ENCODE measurements at places on chromosomes 2 and 18.
A peak's percentile ranks its signal among the peaks of the same experiment; 100 is the strongest.

DNA sequence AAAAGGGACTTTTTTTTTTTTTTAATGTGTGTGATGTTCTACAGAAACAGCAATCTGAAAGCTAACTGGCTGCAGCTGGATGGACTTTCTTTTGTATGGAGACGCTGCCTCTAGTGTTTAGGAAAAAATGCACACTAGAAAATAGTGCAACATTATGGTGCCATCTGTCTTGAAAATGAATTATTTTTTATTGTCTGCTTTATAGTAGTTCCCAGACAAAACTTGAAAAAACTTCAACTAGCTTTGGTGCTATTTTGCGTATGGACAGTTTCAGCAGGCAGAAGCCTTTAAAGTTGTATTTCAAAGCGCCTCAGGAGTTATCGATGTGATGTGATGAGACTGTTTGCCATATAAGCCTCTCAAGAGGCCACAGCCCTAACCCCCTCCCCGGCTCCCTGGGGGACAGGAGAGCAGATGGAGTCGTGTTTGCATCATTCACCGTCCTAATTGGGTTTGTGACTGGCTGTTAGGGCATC, 86.9 kb downstream of the LTBP1 start:
- DNase-seq: peak; percentile 6

- DNase-seq: peak; percentile 22
These were observed 1.0 kb downstream of the SPHKAP start for GRCh38 chr2:228180181-228181097.

- DNase-seq: no peak
These were observed 216.3 kb upstream of the ITGA4 start for GRCh38 chr2:181240844-181241243.

- no peak for DNase-seq
These were observed 6.4 kb downstream of the ZEB2 start for GRCh38 chr2:144513388-144514101.

- no peak for DNase-seq
These were observed 11.4 kb upstream of the LDAH start for GRCh38 chr2:20834331-20834730.

DNA sequence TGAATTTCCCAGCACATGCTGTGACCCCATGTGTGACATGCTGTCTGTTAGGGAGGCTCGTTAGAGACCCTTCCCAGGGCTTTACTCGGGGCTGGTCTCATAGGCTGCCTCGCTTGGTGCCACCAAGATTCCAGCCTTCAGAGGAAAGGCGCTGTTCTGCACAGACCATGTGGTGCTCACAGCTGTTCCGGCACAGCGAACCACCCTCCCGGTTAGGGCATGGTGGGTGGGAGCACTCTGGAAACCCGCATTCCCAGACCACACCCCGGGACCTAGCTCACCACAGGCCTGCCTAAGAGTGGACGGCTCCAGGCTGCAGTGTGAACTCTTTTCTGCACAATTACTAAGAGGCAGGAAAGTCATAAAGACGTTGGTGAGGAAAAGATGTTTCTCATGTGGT, 112.0 kb downstream of the MBP start:
- DNase-seq: peak; percentile 36

- DNase-seq: no peak
These were observed 6.1 kb upstream of the OTOF start for GRCh38 chr2:26483957-26484565.

GRCh38 chr2:232541961-232542714, 2.6 kb downstream of the CHRNG start:
- no peak for DNase-seq

DNA sequence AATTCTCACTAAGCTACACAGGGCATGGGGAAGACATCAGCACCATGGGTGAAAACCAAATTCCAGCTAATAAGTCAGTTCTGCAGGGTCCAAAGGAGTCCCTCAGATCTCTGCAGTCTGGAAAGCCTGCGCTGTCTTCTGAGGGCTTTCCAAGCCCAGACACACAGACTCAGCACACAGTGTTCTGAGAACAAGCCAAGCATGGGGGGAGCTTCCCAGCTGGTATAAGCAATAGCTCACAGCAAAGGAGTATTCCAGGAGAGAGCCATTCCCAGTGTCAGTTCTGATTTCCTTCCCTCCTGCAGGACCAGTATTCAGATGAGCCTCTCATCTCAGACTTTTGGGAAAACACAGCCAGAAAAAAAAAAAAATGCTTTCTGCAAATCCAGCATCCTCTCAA, 370.8 kb downstream of the TNS1 start:
- peak; percentile 25 for DNase-seq

DNA sequence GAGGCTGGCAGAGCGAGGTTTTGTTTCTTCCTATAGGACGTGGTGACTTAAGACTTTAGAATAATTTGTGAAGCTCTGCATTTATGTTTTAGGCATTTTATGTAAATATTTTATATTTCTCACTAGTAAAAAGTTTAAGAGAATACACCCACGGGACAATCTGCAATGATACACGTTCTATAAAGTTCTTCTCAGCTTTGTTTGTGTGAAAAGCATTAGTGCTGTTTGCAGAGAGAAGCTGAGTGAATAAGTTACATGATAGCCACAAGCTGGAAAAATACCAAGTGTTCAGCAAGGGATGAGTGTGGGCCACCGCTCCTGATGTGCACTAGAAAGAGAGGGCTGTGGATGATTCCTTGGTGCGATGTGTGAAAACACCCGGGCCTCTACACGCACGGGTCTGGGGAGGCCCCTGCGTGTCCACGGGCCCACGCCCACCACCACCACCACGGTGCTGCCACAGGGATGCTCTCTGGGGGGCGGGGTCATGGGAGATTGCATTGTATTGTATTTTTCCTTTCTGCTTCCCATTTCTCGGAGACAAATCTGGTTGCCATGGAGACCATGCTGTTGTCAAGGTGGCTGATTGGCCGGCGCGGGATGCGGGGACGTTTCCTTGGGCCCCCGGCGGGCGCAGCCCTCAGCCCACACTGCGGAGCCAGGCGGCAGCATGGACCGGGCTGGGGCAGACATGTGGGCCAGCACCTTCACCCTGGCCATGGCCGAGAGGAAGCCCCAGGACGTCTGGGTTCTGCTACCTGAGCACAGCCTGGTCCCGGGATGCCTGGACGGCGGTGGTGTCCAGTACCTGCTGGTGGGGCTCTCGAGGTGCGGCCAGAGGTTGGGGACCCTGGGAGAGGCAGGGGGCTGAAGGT, at the start of gene RTP5:
RTP5 (plus strand) TSS at position 643 of the 875 bp plus-strand sequence; CDS start at position 671, 28 bp downstream.
- DNase-seq: no peak

DNA sequence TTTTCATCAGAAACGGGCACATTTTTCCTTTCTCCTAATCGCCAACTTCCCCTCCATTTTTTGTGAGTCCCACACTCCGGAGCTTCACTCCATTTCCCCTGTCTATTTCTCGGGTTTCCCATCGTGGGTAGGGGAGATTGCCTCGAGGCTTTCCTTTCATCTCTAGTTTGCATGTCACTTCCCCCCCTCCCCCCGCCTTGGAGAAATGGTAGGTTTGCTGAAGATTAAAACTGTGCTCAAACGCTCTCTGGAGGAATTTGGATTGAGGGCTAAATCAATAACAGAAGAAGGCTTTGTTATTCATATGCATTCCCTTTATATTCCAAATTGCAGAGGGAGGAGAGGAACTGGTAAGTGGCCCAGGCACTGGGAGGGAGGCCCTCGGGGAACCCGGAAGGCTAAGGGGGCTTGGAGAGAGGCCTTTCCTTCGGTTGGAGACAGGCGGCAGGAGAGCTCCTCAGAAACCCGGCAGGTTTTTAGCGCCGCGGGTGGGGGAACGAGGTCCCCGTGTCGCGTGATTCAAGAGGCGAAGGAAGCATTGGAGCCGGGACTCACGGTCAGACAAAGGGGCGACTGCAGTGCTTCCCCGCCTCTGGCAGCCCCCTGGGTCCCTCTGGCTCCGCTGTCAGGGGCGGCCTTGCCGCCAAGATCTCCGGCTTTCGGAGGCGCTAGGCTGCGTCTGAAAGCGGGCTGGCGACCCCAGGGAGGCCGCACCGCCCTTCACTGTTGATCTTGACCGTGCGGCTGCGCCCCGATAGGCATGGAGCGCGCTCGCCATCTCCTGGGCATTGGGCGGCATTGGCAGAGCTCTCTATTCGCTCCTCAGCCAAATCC, 2.4 kb upstream of the HOXD12 start:
- no peak for DNase-seq
